ENCODE measurements at places on chromosomes 4 and X.

GRCh38 chr4:59920416-59920815 lies 1279.7 kb upstream of the ADGRL3 start:
- DNase-seq = no peak

- DNase-seq = no peak
Observed at GRCh38 chr4:100609810-100610209, 92.0 kb upstream of the EMCN start.

- DNase-seq = no peak
Observed at GRCh38 chr4:95220205-95221175, 328.3 kb downstream of the UNC5C start.

DNA sequence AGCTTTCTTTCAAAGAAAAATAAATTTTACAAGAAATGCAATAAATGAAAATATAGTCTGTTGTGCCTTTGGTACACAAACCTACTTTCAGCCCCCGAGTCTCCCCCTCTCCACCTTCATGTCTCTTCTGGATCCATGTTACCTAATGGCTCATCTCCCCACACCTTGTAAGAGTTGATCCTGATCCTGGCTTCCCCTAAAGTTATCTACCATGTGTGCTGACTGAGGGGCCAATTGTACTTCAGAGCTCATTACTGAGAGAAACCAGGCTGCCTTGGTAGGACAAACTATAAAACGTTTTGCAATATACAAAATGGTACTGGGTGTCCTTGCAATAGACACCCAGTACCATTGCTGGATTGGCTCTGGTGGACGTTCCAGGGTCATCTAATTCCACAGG lies 11.8 kb downstream of the PALLD start:
- no peak for DNase-seq

- DNase-seq = no peak
Observed at GRCh38 chrX:38089173-38089982, 83.0 kb downstream of the SYTL5 start.

- no peak for DNase-seq
Observed at GRCh38 chr4:109973529-109973905, 60.8 kb downstream of the EGF start.

DNA sequence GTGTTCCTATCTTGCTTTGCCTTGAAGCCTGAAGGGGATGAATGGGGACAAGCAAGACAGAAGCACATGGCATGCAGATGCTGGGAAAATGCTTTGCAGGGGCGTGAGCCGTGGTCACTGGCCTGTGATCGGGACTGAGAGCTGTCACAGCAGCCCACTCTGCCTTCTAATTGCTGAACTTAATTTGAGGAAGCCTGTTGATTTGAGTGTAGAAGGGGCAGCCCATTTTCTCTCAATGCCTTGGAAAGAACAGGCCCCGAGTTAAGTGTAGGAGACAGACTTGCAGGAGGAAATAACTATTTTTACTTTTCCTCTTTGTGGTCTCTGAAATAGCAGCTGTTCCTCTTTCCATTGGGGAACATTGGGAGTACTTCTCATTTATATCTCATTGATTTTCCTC lies 26.1 kb upstream of the TBC1D1 start:
- no peak for DNase-seq

- no peak for DNase-seq
Observed at GRCh38 chr4:78846258-78846657, 70.1 kb downstream of the BMP2K start.

- DNase-seq = no peak
Observed at GRCh38 chrX:38409289-38409688, 56.9 kb downstream of the OTC start.

DNA sequence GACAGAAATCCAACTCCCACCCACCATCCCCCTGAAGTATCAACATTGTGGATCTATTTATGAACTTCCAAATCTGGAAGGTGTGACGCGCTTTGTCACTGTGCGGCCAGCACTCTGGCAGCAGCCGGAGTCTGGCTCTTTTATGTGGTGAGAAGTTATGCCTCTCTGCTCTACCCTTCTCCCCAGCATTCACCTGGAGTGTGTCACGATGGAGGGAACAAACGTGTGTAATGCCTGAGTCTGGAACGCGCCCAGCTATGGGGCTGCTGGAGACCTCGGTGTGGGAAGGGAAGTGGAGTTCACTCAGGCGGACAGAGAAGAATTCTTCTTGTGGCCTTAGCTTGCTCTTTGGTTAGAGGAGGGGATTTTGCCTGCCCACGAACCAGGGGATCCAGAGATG lies 222.1 kb upstream of the RPL34 start:
- no peak for DNase-seq

DNA sequence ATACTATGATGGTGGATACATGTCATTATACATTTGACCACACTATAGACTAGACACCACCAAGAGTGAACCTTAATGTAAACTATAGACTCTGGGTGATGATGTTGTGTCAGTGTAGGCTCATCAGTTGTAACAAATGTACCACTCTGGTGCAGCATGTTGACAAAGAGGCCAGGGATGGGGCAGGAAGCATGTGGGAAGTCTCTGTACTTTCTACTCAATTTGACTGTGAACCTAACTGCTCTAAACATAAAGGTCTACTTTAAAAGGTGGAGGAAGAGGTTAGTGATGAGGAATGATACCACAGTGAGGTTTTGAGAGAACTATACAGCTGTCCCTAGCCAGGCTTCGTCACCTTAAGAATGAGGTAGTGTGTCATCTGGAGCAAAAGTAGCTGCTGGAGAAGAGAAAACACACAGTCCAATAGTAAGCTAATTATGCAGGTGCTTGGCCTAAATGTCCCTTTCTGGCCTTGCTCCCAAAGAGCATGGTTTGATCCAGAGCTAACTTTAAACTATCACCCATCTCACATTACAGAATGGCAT lies 38.4 kb downstream of the GRSF1 start:
- DNase-seq = no peak

GRCh38 chrX:41732260-41732659 lies 8.3 kb downstream of the GPR82 start:
- DNase-seq = no peak

DNA sequence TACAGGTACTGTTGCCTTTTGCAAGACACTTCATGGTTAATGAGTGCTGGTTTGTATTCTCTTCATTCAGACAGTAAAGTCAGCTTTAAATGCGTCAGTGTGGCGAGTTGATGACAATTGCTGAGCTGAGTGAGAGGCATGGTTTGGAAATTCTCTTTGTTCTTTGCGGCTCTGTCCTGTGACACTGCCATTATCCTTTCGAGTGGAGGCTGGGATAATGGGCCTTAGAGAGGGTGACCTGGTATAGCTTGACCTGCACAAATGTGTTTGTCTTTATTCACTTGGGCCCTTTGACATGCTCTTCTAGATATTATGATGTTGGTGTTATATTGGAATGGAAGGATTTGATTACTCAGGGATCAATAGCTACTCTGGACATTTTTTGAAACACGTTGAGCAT lies 208.5 kb upstream of the FAT1 start:
- no peak for DNase-seq

DNA sequence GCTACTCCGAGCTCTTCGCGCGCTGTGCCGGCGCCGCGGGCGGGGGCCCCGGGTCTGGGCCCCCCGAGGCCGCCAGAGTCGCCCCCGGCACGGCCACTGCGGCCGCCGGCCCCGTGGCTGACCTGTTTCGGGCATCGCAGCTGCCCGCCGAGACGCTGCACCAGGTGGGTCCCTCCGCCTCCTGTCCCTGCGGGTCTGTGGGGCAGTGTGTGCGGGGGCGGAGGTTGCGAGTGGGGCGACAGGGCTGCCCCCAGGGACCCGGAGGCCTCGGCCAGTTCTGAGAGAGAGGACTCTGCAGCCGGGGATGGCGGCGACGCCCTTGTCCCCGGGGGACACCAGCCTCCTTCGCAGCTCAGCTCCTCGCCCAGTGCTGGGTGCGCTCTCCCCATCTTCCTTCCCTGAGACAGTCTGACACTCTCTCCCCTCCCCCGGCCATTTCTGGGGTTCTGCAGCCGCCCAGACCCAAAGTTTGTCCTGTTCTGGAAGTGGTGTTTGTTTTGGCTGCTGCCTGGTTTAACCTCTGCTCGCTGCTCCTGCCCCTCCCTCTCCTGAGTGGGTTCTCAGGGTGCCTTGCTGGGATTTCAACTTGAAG lies 609 bp downstream of the REPS2 start:
- DNase-seq = no peak

- peak; percentile 12 for DNase-seq
Observed at GRCh38 chr4:122827258-122827878, 737 bp downstream of the FGF2 start.

DNA sequence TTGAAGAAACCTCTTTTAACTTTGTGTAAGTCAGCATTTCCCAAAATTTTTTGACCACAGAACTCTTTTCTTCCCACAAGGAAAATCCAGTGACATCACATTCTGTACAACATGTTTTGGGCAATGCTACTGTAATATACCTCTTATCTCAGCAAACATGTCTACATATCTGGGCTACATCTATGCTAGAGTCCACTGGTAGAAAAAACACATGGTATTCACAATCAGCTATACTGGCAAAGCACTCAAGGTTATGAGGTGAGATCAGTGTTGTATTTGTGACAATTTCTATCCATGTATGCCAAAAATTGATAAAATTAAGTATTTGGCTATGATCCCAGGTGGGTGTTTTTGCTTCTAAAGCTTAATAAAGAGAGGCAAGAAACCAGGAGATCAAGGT lies 98.0 kb downstream of the ATP11C start:
- no peak for DNase-seq

GRCh38 chr4:100288161-100288560 lies 97.9 kb upstream of the DDIT4L start:
- DNase-seq = no peak
